ENCODE measurements at places on chromosomes 3 and 15.

- DNase-seq, result no peak
Observed at GRCh38 chr3:102391491-102391890, 43.3 kb upstream of the ZPLD1 start.

GRCh38 chr3:175267561-175267960, 408.4 kb downstream of the NAALADL2 start:
- DNase-seq, result no peak

GRCh38 chr3:193857996-193858395, 265.0 kb downstream of the OPA1 start:
- DNase-seq, result no peak

- DNase-seq, result no peak
Observed at GRCh38 chr3:42749753-42750231, 23.3 kb downstream of the CCDC13 start.
